ENCODE measurements at places on chromosomes 3 and 15.

DNA sequence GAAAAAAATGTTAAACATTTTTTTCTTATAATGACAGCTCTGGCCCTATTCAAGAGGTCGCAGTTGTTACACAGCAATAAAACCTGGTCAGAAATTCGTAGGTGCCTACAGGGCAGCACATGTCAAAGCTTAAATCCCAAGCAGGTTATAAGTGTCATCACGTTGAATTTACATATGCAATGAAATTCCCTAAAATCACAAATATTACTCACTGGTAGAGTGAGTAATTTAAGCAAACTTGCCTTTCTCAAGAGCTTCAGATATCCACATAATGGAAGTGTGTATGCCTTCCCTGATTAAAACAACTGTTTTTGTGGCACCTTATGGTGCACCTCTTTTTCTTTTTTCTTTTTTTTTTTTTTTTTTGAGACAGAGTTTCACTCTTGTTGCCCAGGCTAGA is 90.7 kb upstream of the FNDC3B start:
- DNase-seq = no peak

- DNase-seq = no peak
Measured at GRCh38 chr3:114128826-114129225, 50.0 kb downstream of the DRD3 start.

- DNase-seq = no peak
Measured at GRCh38 chr15:32763295-32763694, 45.5 kb downstream of the GREM1 start.

GRCh38 chr3:147159141-147159540 is 247.2 kb downstream of the ZIC4 start:
- no peak for DNase-seq

GRCh38 chr15:83694536-83694935 is 40.6 kb downstream of the ADAMTSL3 start:
- no peak for DNase-seq

GRCh38 chr3:56980798-56981390 is 79.6 kb upstream of the SPATA12 start:
- peak; percentile 27 for DNase-seq

DNA sequence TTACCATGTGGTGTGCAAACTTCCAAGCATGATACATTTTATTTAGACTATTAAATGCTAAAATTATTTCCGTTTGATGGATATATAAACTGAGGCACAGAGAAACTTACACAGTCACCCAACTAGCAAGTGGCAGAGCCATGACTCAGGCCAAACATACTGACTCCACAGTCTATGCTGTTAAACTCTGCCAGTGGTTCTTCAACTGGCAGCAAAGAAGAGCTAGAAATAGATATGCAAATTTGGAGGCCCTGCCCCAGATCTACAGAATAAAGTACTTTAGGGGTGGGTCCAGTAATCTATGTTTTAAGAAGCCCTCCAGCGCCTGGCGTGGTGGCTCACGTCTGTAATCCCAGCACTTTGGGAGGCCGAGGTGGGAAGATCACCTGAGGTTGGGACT is 400.0 kb downstream of the FOXP1 start:
- no peak for DNase-seq

DNA sequence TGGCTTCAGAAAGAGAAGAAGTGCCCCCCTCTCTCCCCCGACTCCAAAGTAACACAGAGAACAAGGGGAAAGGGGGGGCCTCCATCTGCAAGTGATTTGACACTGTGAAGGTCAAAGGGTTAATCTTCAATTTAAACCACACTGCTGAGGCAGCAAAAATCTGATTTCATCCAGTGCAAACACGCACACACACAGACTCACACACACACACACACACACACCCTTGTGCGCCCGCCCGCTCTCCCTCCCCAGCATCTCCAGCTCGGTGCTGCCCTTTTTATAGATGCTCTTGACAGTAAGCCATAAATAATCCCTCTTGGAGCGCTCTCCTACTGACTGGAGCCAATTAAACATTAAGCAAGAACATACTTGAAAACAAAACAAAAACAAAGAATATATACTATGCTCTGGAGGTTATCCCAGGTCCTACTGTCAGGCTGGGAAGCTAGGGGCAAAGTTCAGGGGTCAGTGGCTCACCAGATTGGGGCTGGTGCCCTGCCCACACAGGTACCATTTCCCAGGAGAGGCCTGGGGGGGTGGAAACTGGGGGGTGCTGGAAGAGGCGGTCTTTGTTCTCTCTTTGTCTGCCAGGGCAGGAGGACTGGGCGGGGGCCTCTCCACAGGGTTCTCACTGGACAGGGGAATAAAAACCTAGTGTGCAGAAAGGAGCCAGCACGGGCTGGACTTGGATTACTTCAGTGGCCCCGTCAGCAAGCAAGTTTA is 16.3 kb downstream of the BMF start:
- DNase-seq = no peak

GRCh38 chr3:12679468-12679867 is 15.6 kb upstream of the RAF1 start:
- no peak for DNase-seq

DNA sequence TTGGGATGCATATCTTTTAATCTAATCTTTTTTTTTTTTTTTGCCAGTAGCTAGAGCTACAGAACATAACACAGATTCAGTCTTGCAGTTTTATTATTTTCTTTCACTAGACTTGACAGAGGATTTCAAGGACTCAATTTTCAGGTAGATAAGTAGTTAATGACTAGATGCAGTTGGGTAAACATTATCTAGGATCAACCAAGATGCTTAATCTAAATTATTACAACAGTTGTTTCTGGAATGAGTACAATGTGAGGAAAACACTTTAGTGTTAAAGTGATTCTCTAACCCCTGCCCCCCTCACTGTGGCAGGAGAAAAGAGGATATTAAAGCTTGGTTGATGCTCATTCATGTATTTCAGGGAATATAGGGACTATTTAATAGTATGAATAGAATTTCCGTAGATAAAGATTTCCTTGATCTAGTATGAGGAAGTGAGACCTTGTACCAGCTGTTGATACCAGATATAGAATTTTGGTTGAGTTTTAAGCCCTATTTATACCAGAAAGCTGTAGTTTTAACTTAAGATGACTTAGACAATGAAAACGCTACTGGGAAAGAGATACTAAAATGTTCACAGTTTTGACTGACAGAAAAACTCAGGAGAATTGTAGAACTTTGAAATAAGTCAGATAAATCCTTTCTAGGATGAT is 389.0 kb upstream of the C2CD4B start:
- no peak for DNase-seq

- DNase-seq = no peak
Measured at GRCh38 chr3:12829886-12830784, 11.2 kb downstream of the RPL32 start.

GRCh38 chr15:55179141-55179540 is 17.6 kb downstream of the RSL24D1 start:
- DNase-seq = no peak

- DNase-seq = no peak
Measured at GRCh38 chr3:173770796-173771573, 373.4 kb downstream of the NLGN1 start.

DNA sequence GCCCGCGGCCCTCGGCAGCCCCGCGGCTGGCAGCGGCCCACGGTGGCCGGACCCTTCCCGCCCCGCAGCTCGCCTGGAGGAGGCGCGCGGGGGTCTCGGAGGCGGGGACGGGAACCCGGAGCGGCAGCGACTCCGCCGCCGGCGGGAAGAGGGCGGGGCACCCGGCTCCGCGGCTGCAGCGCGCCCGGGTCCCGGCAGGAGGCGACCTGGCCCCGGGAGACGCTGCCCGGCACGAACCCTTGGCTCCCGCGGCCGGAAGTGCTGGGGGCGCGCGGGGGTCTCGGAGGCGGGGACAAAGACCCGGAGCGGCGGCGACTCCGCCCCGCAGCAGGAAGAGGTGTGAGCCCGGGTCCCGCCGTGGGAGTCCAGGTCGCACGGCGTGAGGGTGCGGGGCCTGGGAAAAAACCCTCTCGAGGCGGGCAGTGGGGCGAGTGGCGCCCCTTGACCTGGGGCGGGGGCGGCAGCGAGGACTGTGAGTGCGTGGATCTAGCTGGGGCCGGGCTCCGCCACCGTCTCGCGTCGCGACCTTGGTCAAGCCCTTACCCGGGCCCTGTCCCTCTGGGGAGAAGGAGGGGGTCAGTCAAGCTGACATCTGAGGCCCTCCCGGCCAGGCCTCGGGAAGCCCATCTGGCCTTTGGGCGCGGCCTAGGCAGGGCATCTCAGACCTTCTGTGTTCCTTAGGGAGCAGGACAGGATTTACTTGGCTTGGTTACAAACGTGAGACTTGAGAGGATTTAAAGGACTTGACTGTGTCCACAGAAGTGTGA is at the start of gene CIB2:
Gene CIB2 (minus strand): TSS at position 151 of the 767 bp plus-strand sequence. CDS start 230 bp downstream, outside the sequence.
- peak; percentile 76 for DNase-seq

DNA sequence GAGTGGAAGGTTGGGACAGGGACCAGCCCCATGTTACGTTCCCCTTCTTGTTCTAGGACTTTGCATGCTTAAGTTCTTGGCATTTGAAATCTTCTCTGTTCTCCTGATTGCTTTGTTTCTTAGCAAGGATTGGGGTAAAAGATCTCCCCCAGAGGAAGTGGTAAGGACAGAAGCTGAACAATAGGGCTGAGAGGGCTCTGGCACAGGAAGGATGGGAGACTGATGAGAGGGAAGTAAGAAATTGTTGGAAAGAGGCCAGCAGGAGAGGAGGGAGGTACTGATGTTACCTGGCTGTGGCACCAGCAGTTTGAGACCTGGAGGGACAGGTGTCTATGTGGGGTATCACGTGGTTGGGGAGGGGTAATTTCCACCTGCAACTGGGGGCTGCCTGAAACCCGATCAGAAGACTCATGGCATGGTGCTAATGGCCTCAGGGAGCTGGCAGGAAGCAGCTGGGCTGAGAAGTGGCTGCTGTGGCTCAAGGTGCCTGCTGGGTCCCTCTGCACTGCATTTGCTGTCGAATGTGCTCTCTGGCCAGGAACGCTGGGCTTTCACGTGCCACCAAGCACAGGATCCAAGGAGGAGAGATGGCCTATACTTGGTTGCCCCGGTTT is 108.4 kb downstream of the LSM3 start:
- DNase-seq = no peak

DNA sequence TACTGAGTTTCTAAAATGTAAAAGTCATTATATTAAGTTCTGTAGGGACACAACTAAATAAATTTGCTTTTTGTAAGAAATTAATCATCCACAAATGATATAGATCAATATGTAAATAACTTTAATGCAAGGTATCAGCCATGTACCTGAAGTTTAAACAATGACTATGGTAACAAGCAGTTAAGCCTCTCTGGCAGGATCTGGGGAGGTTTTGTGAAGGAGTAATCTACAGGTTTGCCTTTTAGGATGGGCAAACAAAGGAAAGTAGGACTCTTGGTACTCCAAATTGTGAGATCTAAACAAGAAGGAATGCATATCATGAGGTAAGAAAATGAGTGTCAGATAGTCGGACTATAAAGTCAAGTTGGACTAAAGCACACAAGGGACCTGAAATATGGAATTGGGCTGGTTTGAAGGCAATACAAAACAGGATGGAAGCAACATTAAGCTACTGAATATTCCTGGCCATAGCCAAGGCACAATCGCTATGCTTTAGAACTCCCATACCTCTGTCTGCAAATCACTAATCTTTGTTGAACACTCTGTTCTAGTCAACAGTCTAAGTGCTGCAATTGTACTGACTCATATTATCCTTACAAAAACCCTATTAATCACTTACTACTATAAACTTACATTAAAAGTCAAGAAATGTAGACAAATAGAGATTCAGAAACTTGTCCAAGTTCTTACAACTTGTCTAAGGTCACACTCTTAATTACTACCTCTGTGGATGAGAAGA is 412.8 kb downstream of the DIPK2A start:
- no peak for DNase-seq

DNA sequence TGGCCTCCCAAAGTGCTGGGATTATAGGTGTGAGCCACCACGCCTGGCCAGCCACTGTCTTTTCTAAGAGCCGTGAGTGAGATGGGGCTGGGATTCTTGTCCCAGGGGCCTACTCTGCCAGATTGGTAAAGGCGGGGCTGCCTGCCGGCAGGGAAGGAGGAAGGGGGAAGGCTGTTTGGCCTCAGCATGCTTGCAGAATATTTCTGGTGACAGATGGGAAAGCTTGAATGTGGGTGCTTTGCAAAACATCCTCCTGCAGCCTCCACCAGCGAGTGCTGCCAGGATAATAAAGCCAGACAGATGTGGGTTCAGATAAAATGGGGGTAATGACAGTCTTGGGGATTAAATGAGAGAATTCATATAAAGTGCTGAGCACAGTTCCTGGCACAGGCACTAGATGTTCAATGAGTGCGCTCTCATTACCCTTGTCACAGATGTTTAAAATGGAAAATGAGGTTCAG is 19.8 kb upstream of the ACOX2 start:
- DNase-seq = no peak

GRCh38 chr3:11389386-11390268 is 117.4 kb downstream of the ATG7 start:
- DNase-seq = no peak

- DNase-seq = no peak
Measured at GRCh38 chr3:81485444-81485865, 276.0 kb downstream of the GBE1 start.

GRCh38 chr3:121483290-121483689 is 62.5 kb downstream of the POLQ start:
- DNase-seq = no peak

GRCh38 chr3:37991823-37992222 is 1.2 kb downstream of the VILL start:
- no peak for DNase-seq

DNA sequence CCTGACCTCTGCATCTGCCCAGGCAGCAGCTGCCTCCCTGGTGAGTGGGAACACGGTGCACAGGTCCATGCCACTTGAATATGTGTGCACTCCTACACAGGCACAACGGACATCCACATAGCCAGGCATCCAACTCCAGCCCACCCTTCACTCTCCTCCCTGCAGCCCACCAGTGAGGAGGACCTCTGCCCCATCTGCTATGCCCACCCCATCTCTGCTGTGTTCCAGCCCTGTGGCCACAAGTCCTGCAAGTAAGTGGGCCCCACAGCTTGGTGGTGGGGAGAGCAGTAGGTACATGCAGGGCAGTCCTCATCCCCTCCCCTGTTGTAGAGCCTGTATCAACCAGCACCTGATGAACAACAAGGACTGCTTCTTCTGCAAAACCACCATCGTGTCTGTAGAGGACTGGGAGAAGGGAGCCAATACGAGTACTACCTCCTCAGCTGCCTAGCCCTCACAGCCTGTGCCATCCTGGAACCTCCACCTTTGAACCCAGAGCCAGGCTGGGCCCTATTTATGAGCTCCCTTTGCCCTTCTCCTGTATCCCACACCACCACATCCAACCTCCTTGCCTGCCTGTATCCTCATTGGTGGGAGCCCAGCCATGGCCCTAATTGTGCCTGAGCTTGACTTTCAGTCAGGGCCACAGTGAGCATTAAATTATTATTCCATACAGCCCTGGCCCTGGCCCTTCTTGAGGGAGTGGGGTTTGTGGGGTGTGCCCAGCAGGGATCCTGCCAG is 1.5 kb upstream of the AMIGO3 start:
- no peak for DNase-seq

- no peak for DNase-seq
Measured at GRCh38 chr15:83747050-83747717, 93.3 kb downstream of the ADAMTSL3 start.

DNA sequence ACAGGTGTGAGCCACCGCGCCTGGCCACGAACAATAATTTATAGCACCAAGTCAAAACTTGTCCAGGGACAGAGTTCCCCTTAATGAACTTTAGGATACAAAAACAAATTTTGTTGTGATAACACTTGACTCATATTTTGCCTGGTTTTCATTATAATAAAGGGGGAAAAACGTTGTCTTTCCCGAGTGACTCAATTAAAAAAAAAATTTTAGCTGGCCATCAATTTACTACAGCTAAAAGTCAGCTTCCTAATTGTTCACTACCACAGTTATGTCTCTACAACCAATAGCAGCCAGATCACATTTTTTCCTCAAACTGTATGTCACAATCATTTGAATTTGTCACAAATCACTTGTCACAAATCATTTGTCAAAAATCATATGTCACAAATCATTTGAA is 116.0 kb downstream of the P3H2 start:
- no peak for DNase-seq

- no peak for DNase-seq
Measured at GRCh38 chr3:114714957-114715460, 421.2 kb downstream of the TIGIT start.
